ENCODE measurements at places on chromosomes 5 and 9.

DNA sequence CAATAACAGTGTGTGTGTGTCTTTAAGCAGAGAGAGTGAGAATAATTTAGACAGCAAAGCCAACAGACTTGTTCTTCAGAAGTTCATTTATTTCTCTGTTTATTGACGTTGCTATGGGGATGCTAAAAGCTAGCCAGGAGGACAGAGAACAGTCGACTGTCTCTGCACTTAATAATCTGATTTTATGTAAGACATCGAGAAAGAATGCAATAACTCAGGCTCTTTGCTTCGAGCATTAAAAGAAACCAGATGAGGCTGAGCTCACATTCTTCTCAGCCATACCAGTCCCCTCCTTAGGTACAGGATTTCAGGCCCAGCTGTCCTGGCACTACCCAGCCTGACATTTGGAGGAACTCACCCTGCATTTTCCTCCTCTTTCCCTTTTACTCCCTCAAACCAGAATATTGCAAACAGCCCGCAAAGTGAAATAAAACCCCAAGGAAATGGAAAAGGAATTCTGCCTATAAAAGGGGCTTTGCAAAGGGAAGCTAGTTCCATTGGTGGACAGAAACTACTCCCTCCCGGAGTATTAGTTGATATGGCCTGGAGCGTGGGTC is 44.5 kb upstream of the DPYSL3 start:
- no peak for DNase-seq

DNA sequence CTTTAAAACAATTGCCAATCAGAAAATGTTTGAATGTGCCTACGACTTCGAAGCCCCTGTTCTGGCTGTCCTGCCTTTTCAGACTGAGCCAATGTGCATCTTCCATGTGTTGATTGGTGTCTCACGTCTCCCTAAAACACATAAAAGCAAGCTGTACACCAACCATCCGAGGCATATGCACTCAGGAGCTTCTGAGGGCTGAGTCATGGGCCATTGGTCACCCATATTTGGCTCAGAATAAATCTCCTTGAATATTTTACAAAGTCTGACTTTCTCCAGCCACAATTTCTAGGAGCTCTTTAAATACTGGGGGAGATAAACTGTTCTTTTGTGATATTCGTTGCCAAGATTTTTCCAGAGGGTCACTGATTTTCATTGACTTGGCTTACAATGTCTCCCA is 53.9 kb downstream of the C9orf57 start:
- DNase-seq, result no peak

DNA sequence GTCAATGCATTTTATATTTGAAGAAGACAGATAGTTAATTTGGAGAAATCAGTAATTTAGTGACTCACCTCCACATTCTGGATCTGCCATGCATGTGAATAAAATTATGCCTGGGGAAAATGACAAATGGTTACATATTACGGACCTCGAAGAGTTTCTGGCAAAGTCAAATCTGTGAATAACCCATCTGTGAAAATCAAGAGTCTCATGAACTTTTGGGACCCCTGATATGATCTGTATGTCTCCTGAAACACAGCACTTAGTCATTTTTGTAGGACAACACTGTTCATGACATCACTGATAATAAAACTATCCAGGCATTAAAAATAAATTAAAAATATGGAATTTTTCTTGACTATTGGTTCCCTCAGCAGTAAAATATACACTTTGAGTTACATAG is 584.5 kb downstream of the TLE4 start:
- no peak for DNase-seq

GRCh38 chr5:36666986-36667385 is 60.6 kb downstream of the SLC1A3 start:
- no peak for DNase-seq

GRCh38 chr5:133114166-133114932 is 62.5 kb downstream of the HSPA4 start:
- DNase-seq, result no peak

- DNase-seq, result no peak
Measured at GRCh38 chr5:124457101-124457500, 289.3 kb downstream of the ZNF608 start.

- no peak for DNase-seq
Measured at GRCh38 chr9:92989561-92989960, 42.2 kb downstream of the FGD3 start.

DNA sequence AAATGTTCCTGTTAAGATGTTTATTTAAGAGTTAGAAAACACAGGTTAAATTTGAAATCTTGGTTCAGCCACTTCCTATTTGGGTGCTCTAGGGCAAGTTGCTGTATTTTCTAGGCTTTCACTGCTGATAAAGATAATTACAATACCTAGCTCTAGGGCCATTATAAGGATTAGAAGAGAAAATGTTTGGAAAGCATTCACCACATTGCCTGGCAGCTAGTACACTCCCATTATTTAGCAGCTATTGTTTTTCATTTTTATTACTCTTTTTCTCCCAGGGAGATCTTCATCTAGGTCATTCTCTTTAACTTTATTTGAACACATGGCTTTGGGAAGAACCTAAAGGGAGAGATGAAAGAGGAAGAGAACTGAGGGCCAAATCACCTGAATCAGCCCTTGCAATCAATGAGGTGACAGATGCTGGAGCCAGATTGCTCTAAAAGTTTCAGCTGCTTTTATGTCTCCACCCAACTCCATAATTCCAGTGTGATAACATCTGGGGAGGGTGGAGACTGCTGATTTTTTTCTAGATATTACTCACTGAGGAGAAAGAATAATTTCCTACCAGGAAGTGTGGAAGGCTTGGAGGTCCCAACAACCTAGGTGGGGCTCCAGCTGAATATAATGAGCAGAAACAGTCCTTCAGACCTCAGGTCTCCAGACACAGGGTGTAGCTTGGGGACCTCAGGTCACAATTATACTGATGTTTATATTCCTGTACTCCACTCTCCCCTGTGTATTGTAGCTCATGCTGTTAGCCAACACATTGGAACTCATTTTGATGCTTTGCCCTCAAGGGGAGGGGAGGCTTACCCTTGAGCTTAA is 640.0 kb downstream of the RAB3C start:
- DNase-seq, result no peak

- no peak for DNase-seq
Measured at GRCh38 chr9:124693403-124693802, 77.7 kb downstream of the NR6A1 start.

DNA sequence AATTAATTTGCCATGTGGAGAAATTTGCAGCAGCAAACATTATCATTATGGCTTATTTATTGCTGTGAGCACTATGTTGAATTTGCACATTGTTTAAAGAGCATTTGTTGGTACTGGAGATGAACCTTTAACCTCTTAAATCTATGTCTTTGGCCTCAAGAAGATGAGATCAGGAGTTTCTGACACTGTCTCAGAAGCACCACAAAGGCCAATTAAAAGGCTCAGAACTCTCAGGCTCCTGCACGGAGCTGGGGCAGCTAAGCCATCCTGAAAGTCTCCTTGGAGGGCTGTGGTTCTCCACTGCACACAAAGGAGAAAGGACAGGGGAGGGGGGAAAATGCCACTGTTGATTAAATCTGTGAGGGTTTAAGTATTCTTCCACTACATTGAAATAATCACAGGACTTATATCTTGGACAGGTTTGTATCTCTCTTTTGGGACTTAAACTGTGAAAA is 33.1 kb downstream of the ZNF366 start:
- no peak for DNase-seq

DNA sequence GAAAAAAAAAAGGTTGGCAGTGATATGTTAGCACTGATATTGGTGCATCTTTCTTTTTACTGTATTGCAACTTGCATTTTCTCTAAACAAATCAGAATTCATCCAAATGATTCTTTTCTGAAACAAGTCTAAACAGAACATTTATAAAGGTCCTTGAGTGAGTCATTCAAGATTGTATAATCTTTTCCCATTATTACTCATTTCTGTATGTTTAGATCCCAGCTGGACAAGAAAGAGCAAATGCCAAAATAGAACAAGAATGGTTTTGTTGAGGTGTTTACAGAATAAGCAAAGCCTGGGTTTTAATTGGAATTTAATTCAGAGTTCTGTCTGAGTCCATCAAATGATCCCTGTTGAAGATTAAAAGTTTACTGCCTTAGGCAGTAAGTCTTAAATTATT is 112.3 kb downstream of the VCAN start:
- DNase-seq, result no peak

GRCh38 chr5:1930501-1930879 is 47.8 kb upstream of the IRX4 start:
- no peak for DNase-seq

- no peak for DNase-seq
Measured at GRCh38 chr5:156359476-156359875, 32.5 kb downstream of the SGCD start.

Measured in sciatic nerve (tissue), 2 donors.